Activated CD4-positive, alpha-beta T cell treated with anti-CD3 and anti-CD28 coated beads for 48 hours (primary cell): ENCODE measurements at places on chromosomes 5 and 9.
A peak's percentile ranks its signal among the peaks of the same experiment; 100 is the strongest.

GRCh38 chr5:17443333-17444130 is 54.5 kb upstream of the TAF11L2 start:
- DNase-seq = no peak

GRCh38 chr5:31827867-31828266 is 188.9 kb downstream of the PDZD2 start:
- DNase-seq = no peak

GRCh38 chr5:160262151-160263074 is 33.1 kb downstream of the FABP6 start:
- no peak for DNase-seq

DNA sequence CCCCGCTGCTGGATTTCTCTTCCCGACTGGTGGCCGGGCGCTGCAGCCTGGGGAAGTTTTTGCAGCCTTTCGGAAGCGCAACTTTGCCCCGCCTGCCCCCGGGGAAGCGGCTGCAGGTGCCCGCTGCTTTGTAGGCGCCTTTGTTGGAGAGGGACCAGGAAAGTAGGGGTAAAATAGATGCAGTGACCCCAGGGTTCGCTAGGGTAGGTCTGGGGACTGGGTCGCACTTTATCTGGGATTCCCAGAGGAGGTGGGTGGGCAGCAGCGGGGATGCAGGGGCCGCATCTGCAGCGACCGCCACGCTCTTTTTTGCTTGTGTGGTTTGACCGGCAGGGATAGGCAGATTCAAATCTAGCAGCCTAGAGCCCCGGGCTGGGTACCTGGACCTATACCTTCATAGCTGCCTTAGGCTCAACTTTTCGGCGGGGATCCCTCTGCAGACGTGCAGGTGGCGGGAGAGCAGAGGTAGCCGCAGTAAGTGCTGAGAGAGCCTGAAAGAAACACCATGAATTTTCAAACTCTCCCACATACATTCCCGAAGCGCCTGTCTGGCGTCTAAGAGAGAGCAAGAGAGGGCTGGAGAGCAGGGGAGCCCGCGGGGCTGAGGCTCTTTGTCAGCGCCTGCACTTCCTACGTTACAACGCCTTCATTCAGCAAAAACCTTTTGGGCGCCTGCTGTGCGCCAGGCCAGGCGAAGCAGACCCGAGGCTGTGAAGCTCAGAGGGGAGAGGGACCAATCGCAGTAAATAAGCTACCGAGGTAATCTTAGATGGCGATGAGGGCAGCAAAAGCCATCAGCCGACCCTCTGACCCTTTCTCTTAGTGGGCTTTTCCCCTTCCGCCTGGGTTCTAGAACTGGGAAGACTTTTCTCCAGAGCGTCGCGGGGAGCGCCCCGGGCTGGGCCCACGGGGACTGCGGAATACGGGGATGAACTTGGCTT is 642 bp downstream of the SV2C start:
- DNase-seq = peak; percentile 31

DNA sequence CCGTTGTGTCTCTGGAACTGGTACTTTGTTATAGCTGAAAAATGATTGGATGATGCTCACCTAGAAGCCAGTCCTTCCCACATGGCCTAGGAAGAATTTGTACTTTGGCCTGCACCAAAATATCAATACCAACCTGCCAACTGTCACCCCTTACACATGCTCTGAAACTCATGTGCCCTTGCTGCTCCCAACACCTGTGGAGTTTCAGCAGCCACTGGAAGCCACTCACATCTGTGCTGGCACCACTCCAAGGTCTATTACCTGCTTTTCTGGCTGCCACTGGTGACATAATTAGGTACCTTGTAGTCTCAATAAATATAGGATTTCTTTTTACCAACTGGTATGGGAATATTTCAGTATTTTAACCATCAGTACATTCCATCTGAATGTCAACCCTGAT is 363.6 kb downstream of the SH3GL2 start:
- no peak for DNase-seq

DNA sequence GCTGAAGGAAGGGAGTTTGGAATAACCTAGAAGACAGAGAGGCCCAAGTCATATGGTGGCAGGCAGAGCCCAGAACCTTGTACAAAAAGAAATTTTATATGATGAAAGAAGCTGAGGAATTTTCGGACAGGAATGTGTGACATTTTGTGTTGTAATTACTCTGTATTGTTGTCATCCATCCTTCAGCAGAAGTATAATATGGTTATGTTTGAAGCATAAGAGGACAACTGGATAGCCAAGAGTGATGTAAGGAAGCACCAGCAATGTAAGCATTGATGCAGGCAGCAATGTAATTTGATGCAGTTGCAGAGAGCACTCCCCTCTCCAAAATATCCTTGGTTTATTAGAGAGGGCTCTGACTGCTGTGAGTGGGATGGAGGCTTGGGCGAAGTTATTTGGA is 19.1 kb upstream of the SNX2 start:
- DNase-seq = no peak

GRCh38 chr9:138052322-138052615 is 174.7 kb downstream of the CACNA1B start:
- DNase-seq = no peak

GRCh38 chr9:113315231-113315630 is 12.1 kb upstream of the RNF183 start:
- DNase-seq = no peak

DNA sequence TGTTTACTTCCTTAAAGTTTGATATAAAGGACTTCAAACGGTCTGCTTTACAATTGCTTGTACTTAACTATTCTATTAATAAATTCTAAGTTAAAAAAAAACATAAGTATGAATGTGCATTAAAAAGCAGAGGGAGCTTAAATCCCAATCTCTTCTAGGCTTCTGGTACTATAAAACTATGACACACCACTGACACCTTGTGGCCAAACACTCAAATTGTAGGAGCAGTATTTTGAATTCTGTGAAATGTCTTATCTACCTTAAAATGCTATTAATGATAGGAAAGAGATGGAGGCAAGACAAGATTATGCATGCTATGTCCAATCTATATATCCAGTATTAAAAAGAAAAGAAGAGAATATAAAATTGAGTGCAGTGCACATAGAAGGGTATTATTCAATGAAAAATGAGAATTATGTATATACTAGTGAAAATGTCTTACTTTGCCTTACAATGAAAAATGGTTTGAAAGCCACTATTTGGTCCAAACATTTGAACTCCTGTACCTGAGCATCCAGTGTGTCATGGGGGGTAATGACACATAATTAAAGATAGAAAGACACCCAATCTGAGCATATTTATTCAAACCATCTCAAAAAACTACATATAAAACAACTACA is 87.6 kb downstream of the ERP44 start:
- DNase-seq = peak; percentile 52

- no peak for DNase-seq
Observed at GRCh38 chr5:105817914-105818313, 1852.8 kb downstream of the EFNA5 start.

DNA sequence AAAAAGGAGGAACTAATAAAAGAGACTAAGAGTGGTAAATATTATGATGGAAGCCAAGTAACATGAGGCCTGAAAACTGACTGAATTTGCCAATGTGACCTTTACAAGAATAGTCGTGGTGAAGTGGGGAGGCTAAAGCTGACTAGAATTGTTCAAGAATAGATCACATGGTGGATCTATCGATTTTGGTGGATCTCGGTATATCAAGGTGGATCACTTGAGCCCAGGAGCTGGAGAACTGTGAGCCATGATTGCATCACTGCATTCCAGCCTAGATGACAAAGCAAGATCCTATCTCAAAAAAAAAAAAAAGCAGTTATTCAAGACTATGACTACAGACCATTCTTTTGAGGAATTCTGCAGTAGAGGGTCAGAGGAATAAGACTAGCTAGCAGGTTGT is 15.1 kb downstream of the ERMP1 start:
- DNase-seq = no peak

DNA sequence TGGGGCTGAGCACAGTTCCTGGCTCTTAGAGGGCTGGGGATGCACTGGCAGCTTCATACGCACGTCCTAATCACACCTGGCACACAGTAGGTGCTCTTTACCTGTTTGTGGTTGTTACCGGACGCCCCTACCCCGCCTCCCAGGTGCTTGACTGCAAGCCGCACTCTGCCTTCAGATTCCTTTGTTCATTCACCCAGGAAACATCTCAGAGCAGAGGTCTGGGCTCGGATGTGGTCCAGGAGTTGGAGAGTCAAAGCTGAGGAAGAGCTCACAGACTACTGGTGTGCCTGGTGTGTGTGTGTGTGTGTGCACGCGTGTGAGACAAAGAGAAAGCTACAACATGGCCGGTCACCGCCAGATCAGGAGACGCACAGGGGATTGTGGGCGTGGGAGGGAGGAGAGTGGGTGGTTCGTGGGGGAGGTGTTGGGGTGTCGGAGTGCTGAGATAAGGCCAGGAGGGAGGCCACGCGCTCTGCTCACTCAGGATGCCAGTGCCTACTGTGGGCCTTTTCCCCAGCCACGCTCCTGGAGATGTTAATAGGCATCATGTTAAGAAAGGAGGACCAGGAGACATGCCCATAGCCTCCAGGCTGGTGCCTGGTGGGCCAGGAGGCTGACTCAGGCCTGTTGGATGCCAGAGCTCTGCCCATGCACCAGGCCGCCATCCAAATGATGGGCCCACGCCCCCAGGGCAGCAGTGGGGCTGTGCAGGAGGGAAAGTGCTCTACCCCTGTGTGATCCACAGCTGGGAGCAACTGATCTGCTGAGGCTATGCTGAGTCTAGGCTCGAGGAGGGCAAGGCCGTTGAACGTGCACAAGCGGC is 39.9 kb downstream of the CRB2 start:
- no peak for DNase-seq

- DNase-seq = peak; percentile 41
Observed at GRCh38 chr9:110626101-110626829, 42.3 kb upstream of the MUSK start.

- no peak for DNase-seq
Observed at GRCh38 chr5:86977190-86977589, 290.5 kb upstream of the RASA1 start.

- no peak for DNase-seq
Observed at GRCh38 chr5:155125551-155126095, 112.1 kb downstream of the KIF4B start.

GRCh38 chr9:119221276-119221675 is 148.0 kb downstream of the BRINP1 start:
- DNase-seq = no peak

GRCh38 chr9:34571481-34571810 is 18.1 kb downstream of the CNTFR start:
- DNase-seq = no peak

GRCh38 chr5:30981576-30981975 is 211.9 kb upstream of the CDH6 start:
- DNase-seq = no peak

DNA sequence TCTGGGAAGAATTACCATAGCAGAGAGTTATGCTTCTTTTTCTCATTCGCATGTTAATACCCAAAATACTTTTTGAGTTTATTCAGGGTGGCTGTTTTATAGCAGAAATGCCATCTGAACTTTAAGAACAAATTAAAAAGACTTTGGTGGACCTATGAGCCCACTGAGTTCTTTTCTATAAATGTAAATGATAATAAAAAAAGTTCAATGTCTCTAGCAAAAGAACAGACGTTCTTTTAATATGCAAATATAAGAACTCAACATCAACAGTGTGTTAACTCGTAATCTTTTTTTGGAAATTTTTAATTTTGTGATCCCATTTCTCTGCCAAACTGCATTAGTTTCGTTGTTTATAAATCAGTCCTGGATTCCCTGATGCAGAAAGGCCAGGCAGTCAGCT is 1283.0 kb upstream of the NUDT12 start:
- no peak for DNase-seq

GRCh38 chr5:81398741-81399140 is 4.8 kb upstream of the ACOT12 start:
- no peak for DNase-seq

GRCh38 chr9:108439947-108440346 is 415.8 kb downstream of the ACTL7B start:
- DNase-seq = no peak

DNA sequence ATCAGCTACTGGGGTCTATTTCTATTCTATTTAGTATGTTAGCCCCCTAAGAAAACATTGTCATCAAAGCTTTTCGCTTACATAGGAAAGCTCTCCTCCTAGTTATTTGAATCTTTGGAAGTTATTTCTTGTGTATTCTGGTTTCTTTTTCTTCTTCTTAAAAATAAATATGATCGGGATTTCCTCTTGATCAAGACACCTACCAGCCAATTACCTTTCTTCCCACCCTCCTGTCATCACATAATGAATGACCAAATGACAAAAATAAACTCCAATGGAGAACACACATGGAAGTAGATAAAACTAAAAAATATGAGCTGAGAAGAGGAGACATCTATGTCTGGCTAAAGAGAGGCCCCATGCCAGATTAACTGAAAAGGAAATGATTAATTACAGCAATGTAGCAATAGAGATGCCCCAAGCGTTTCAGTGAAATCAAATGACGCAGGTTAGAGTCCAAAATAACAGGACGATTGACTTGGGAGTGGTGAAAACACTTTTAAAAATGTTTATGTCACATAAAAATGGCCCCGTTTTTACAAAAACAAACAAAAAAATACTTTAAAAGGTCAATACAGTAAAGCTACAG is 59.5 kb upstream of the PCSK1 start:
- DNase-seq = no peak

DNA sequence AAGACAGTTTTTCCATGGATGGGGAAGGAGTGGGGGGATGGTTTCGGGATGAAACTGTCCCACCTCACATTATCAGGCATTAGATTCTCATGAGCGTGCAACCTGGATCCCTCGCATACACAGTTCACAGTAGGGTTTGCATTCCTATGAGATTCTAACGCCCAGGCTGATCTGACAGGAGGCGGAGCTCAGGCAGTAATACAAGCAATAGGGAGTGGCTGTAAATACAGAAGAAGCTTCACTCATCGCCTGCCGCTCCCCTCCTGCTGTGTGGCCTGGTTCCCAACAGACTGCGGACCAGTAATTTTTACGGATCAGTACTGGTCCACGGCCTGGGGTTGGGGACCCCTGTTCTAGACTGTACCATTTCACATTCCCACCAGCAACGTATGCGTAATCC is 68.3 kb upstream of the OTULINL start:
- no peak for DNase-seq

- no peak for DNase-seq
Observed at GRCh38 chr5:3006526-3006925, 255.0 kb upstream of the IRX2 start.

DNA sequence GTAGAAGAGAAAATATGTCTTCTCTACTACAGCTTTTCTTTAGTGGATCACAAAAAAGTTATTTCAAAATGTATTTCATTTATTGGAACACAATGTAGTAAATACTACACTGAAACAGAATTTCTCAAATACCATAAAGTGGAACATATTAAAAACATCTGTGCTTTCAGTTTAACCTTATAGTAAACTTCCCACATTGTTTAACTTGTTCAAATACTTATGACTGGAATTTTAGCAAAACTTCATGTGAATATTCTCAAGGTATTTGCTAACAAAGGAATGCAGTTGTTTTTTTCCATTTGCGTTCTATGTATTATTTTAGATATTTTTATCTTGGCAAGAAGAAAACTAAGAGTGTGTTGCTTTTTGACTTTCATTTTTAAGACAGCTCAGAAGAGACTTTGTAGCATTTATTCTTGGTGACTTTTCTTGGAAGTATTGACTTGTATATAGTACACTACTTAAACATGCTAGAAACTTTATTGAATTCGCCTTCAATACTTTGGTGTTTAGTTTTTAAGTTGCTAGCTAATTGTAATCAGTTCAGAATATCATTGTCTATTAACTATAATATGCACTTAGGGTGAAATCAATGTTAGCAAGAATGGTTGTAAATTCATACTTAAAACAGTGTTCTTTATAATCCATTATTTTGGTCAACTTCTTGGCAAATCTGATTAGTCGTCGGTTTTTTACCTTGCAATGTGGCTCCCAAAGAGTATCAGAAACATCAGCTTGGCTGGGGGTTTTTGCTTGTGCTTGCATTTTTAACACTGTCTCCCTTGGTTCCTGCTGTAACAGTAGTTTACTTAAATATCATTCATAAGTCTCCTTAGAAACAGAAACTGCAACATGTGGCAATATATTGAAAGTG is 5.0 kb upstream of the RHOBTB3 start:
- no peak for DNase-seq
